ENCODE measurements at places on chromosomes 11 and 22.
A peak's percentile ranks its signal among the peaks of the same experiment; 100 is the strongest.

GRCh38 chr11:113373306-113373705 is 14.3 kb upstream of the ANKK1 start:
- no peak for DNase-seq

- DNase-seq, result no peak
Measured at GRCh38 chr11:111700162-111700561, 66.0 kb downstream of the PPP2R1B start.

DNA sequence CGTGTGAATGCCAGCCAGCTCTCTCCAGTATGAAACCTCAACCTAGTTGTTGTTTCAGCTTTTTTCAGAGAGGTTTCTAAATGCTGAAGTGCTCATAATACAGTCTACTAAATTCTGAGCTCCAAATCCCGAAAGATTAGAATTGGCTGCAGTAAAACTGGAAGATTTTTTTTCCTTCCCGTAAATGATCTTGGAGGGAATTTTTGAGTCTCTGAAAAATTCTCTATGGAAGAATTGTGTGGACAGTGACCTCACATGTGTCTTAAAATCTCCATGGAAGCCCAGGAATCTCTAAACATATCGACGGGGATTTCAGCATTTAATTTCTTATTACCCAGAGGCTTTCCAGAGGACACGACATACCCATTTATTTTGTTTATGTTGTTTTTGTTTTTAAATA is 1499.2 kb downstream of the LRRC4C start:
- no peak for DNase-seq

GRCh38 chr22:44855855-44856254 is 103.5 kb downstream of the ARHGAP8 start:
- DNase-seq, result no peak

DNA sequence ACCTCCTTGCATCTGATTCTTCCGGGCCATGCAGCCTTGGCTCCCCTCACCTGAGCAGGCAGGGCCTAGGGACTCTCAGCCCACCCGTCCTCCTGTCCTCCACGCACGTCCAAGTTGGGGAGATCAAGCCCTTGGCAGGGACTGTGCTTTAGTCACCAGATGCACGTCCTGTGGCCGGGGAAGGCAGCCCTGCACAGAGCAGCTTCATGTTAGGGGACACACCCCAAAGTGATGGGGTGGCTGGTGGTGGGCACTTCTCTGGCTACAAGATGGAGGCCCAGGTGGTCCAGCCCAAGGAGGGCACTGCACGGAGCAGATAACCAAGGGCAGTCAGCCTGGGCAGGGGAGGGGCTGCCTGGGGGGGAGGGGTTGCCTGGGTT is 1.2 kb downstream of the MUC5B start:
- no peak for DNase-seq

- DNase-seq, result peak; percentile 64
Measured at GRCh38 chr11:68328374-68329091, 16.1 kb downstream of the LRP5 start.

- DNase-seq, result no peak
Measured at GRCh38 chr11:17747131-17747955, 12.8 kb downstream of the KCNC1 start.

DNA sequence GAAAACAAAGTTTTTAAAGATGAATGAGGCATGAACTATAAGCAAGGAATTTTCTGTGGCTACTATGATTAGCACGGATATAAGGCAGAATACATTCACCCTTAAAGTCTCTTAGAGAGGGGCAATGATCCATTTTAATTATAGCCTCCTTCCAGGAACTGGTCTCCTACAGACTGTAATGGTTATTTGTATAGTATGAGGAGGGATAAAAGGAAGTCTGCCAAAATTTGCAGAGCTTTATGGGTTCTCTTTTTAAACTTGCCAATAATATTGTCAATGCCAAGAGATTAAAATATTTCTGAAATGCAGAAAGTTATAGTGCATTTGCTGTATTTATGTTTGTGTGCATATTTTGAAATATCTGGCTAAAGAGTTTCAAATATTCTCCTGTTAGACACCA is 271.4 kb upstream of the LUZP2 start:
- DNase-seq, result no peak

- no peak for DNase-seq
Measured at GRCh38 chr11:110955776-110956175, 243.5 kb upstream of the ARHGAP20 start.

GRCh38 chr11:123055191-123055901 is 6.6 kb downstream of the HSPA8 start:
- DNase-seq, result peak; percentile 66

GRCh38 chr22:40083794-40084193 is 89.0 kb downstream of the FAM83F start:
- DNase-seq, result no peak

GRCh38 chr22:24144778-24145085 is 36.6 kb upstream of the SUSD2 start:
- no peak for DNase-seq

GRCh38 chr22:43825651-43826050 is 13.5 kb upstream of the EFCAB6 start:
- DNase-seq, result no peak
